ENCODE measurements at places on chromosomes 1 and 21. TPM values are rescaled to one million over a fixed set of nuclear protein-coding genes. Genes with fewer than 3 reads are reported as not detected.

The BNIPL gene
- total RNA-seq: 0.74 TPM

The IFI16 gene
- total RNA-seq: 271 TPM

The OVAAL gene
- total RNA-seq: not detected

The DNAJC16 gene
- 16.8 TPM for total RNA-seq

The ANGPTL3 gene
- not detected for total RNA-seq

The FAM151A gene
- total RNA-seq: not detected

The TRAPPC10 gene
- total RNA-seq: 62.5 TPM

The TEX38 gene
- total RNA-seq: not detected

The SPRR1A gene
- total RNA-seq: not detected

The GBP4 gene
- not detected for total RNA-seq

The QSOX1 gene
- total RNA-seq: 23.6 TPM

The SPRR1B gene
- total RNA-seq: not detected

The TSPEAR gene
- not detected for total RNA-seq

The C1orf185 gene
- not detected for total RNA-seq

All from OCI-LY7 (cell line).